ENCODE measurements at places on chromosomes 13 and 19.

GRCh38 chr13:76609643-76610042 lies 276.6 kb downstream of the KCTD12 start:
- no peak for DNase-seq

DNA sequence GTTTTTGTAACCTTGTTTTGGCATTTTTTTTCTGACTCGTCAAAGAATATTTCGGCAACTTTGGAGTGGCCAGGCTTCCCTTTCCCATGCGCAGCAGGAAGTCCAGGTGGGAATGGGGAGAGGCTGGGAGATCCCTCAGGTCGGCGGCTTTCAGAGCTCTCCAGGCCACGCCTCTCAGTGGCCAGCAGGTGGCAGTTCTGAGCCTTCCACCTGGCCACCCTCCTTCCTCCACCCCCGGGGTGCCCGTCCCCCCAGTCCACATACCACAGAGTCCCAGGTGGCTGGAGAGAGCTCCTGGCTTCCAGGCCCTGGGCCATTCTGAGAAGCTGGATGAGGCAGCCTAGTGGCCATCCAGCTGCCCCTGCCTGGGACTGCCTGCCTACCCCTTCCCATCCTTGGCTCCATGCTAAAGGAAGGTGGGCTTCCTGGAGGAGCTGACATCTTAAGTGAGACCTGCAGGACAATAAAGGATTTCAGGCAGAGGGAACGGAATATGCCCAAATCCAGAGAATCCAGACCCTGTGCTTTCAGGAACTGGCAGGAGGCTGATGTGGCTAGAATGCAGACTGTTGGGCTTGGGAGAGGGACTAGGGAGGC lies 46.3 kb downstream of the CCNE1 start:
- no peak for DNase-seq

DNA sequence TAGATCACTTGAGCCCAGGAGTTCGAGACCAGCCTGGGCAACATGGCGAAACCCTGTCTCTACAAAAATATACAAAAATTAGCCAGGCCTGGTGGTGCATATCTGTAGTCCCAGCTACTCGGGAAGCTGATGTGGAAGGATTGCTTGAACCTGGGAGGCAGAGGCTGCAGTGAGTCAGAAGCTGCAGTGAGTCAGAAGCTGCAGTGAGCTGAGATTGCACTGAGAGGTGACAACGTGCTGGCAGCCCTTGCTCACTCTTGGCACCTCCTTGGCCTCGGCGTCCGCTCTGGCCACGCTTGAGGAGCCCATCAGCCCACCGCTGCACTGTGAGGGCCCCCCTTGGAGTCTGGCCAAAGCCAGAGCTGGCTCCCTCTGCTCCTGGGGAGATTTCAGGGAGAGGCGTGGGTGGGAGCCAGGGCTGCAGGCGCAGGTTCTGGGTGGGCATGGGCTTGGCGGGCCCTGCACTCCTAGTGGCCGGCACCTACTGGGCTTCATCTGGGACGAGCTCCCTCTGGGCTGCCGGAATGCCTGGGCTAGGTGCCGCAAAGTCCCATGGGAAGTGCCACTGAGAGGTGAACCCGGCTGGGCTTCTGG lies 39.5 kb upstream of the RPL21 start:
- peak; percentile 66 for DNase-seq

DNA sequence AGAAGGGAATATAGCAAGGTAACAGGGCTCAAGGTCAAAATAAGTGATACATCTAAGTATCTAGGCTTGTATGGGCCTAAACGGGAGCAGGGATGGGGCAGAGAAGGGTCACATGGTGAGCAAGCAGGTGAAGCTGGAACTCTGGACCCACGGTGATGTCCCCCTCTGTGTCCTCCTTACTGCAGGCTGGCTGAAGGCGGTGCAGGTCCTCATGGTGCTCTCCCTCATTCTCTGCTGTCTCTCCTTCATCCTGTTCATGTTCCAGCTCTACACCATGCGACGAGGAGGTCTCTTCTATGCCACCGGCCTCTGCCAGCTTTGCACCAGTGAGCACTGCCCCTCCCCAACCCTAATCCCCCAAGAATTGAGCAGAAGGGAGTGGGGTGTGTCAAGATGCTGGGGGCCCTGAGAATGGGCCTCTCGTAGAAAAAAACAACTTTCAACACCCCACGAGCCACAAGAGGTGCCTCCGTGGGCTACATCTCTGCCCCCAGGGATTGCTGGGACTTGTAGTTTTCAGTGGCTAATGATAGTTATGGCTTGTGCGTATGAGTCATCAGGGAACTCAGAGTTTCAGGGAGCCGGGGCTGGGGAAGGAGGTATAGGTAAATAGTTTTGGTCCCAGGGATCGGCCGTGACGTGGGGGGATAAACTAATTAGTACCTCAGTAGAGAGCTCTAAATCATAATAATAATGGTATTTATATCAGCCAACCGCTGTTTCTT lies 4.0 kb downstream of the EMP3 start:
- DNase-seq, result peak; percentile 77

GRCh38 chr13:107803822-107804495 lies 411.4 kb downstream of the LIG4 start:
- DNase-seq, result no peak

- DNase-seq, result no peak
These were observed 43.3 kb downstream of the CRYL1 start for GRCh38 chr13:20482275-20482761.

- peak; percentile 55 for DNase-seq
These were observed 16.6 kb upstream of the LSM14A start for GRCh38 chr19:34155686-34156085.

DNA sequence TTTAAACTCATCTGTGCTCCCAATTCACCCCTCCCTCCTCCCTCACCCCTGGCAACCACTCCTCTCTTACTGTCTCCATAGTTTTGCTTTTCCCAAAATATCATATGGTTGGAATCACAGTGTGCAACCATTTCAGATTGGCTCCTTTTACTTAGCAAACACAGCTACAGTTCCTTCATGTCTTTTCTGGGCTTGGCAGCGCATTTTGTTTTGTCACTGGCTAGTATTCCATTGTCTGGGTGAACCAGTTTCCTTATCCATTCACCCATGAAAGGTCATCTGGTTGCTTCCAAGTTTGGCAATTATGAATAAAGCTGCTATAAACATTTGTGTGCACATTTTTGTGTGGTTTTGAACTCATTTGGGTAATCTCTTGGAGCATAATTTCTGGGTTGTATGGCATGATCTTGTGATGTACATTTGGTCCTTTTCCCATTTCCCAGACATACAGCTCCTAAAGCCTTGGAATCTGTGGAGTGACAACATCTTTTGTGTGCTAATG lies 23.9 kb upstream of the GAS6 start:
- no peak for DNase-seq

DNA sequence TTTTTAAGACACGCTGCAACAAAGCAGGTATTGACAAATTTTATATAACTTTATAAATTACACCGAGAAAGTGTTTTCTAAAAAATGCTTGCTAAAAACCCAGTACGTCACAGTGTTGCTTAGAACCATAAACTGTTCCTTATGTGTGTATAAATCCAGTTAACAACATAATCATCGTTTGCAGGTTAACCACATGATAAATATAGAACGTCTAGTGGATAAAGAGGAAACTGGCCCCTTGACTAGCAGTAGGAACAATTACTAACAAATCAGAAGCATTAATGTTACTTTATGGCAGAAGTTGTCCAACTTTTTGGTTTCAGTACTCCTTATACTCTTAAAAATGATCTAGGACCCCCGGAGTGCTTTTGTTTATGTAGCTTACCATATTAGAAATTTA lies 1.2 kb downstream of the BRCA2 start:
- peak; percentile 13 for DNase-seq

DNA sequence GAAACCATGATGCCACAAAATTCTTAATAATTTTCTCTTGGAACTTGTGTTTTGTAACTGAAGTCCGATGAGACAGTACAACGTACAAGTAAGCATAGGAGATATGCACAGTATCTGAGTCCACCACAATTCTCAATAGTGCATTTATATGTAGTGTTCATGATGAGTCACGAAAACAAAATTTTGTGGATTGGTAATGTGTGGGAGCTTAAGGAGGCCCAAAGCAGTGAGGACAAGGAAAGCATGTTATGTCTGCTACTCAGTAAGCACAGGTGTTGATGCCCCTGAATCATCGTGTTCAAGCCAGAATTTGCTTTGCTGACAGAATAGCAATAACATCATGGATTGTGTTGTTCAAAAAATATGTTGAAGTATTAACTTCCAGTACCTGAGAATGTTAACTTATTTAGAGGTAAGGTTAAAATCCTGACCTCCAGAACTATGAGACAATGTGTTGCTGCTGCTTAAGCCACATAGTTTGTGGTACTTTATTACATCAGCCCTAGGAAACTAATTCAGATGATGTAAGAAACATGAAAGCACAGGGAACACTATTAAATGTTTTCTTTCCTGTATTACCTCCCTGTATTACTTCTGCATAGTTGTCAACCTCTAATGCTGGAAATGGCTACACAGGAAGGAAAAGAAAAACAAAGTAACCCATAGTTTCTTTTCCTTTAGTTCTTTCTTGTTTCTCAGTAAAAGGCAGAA lies 201.3 kb downstream of the SLITRK6 start:
- DNase-seq, result no peak

- no peak for DNase-seq
These were observed 843.0 kb upstream of the ATXN8OS start for GRCh38 chr13:69264362-69265334.

All from mesenchymal stem cell (in vitro differentiated cells and primary cell).